Esophagus squamous epithelium (tissue), 5 donors: ENCODE measurements at places on chromosomes 1 and 21.
A peak's percentile ranks its signal among the peaks of the same experiment; 100 is the strongest.

GRCh38 chr1:218266356-218266755 lies 18.7 kb upstream of the RRP15 start:
- DNase-seq, result no peak

GRCh38 chr1:166980818-166981217 lies 5.5 kb upstream of the ILDR2 start:
- no peak for DNase-seq

- no peak for DNase-seq
Observed at GRCh38 chr21:14903172-14903865, 161.5 kb downstream of the NRIP1 start.

- DNase-seq, result no peak
Observed at GRCh38 chr1:22691031-22691753, 19.4 kb upstream of the EPHB2 start.

- DNase-seq, result no peak
Observed at GRCh38 chr1:197619008-197619640, 156.2 kb downstream of the DENND1B start.

DNA sequence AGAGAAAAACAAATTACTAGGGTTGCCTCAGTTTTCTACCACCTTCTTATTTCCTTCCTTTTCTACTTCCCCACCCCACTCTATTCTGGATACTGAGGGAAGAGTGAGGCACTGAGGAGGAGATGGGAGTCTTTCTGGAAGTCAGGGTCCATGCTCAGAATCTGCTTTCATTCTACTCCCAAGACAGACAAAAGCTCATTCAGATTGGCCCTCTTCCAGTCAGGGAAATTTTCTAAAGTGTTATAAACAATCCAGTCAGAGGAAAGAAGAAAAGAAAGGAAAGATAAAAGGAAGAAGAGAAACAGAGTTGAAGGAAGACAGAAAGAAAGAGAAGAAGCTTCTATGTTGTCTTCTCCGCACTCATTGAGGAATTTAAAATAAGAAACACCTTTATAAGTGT lies 228.6 kb downstream of the COP1 start:
- DNase-seq, result no peak

DNA sequence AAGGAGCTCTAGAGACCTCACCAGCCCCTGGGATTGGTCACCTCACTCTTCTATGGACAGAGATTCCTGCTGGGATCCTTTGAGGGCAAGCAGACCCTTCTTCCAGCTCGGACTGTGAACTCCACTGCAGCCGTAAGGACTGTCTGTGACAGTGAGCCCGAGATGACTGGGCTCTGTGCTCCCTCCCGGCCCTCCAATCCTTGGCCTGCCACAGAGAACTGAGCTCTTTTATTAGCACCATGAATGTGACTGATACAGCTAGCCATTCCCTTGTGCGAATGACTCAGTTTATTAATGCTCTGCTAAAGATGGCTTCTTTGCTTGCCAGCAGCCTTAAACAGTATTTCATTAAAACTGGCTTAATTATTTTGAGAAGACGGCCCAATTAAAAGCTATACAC lies 194.6 kb upstream of the LMO4 start:
- DNase-seq, result no peak

- no peak for DNase-seq
Observed at GRCh38 chr1:103917795-103918194, 168.1 kb downstream of the AMY1C start.

DNA sequence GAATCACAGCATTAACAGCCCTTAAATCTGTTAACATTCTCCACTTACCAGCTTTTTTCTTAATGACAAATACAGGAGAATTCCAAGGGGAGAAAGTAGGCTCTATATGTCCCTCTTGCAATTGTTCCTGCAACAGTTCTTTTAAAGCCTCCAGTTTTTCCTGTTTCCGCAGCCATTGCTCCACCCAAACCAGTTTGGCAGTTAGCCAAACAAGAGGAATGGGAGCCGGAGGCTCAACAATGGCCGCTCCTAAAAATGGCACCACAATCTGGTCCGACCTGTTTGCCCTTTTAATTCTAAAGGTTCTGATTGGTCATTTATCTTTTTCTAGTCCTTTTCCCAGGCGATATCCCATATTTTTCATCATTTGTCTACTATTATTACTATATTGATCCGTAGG lies 14.0 kb upstream of the L1TD1 start:
- DNase-seq, result no peak

DNA sequence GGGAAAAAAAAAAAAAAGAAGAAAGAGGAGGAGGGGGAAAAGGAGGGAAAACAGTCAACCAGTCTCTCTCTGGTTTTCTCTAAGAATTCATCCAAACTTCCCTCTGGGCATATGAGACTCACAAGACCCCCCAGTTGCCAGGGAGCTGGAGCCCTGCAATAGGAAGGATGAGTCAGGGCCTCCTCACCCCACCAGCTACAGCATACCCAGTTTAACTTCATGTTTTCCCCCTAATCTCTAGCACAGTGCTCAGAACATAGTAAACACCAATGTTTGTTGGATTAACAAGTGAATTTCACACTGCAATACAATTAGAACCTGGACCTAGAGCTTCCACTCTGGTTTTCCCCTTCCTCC lies 7.8 kb downstream of the F11R start:
- DNase-seq, result no peak

DNA sequence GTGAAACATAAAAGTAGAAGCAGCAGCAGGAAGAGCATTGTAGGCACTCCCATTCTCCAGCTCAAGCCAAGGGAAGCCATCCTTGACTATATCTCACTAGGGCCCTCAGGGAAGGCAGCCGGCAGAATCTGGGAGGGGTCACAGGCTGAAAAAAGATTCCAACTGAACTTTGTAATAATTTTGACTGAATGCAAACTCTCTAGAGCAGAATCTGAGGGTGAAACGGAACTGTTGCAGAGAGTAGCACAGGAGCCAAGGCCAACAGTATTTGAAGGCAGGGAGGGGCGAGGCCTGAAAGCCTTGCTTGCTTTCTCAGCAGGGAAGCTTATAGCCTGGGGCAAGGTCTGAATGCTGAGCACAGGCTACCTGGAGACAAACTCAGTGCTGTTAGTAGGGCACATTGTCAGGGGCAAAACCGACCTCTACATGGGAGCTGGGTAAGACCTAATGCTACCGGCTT lies 180.6 kb downstream of the COL24A1 start:
- no peak for DNase-seq

DNA sequence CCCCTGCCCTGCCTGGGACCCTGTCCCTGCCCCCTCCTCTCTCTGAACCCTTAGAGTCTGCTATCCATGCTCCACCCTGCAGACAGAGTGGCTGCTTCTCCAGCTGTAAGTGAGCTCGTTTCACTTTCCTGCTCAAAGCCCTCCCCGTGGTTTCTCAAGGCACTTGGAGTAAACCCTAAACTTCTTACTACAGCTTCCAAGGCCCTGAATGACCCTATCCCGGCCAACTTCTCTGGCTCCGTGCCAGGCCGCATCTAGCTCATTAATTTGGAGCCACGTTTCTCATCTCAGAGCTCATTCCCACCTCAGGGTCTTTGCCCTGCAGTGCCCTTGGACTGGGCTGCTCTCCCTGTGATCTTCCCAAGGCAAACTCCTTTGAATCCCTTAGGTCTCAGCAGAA lies 235.1 kb upstream of the RUNX1 start:
- DNase-seq, result no peak

- no peak for DNase-seq
Observed at GRCh38 chr1:9984253-9984652, 12.8 kb upstream of the RBP7 start.

GRCh38 chr1:100481303-100481702 lies 56.6 kb upstream of the GPR88 start:
- no peak for DNase-seq

DNA sequence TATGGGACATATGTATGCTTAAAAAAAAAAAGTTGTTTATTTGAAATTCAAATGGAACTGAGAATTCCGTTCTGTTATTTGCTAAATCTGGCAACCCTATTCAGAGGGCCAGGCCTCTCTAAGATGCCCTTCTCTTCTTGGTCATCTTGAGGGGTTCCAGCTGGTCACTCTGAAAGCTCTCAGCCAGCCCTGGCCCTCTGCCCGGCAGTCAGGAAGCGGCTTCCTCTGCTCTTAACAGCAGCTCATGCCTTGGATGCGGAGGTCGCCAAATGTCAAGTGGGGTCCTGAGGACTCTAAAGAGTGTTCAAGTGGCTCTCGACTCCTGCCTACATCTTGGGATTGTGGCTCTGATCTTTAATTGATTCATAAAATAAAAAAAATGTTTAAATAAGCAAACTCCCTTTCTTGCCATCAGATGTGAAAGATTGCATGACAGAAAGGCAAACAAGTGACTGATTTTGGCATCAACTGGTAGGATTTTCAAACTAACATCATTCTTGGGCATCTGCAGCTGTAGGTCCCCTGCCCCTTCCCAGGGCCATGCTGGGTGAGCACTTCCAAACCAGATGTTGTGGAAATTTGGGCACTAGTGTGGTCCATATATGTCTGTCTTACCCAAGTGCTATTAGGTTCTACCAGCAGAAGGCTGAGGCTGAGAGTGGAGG lies 130.8 kb downstream of the PRDM2 start:
- no peak for DNase-seq

DNA sequence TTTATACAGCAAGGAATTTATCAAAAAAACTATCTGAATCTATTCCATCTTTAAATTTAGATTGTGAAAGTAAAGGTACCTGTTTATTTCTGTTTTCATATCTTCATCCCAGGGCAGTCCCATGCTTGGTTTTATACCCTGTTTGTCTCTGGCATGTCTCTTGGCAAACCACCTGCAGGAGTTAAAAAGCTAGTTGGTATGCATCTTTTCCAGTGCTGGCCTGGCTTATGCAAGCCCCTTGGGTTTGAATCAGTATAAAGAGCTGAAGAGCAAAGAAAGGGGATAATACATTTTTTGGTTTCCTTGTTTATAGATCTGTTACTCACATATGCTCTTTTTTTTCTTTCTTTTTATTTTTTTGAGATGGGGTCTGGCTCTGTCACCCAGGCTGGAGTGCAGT lies 37.8 kb downstream of the LRRC8C start:
- no peak for DNase-seq

GRCh38 chr1:243475966-243476365 lies 220.1 kb downstream of the SDCCAG8 start:
- DNase-seq, result no peak

DNA sequence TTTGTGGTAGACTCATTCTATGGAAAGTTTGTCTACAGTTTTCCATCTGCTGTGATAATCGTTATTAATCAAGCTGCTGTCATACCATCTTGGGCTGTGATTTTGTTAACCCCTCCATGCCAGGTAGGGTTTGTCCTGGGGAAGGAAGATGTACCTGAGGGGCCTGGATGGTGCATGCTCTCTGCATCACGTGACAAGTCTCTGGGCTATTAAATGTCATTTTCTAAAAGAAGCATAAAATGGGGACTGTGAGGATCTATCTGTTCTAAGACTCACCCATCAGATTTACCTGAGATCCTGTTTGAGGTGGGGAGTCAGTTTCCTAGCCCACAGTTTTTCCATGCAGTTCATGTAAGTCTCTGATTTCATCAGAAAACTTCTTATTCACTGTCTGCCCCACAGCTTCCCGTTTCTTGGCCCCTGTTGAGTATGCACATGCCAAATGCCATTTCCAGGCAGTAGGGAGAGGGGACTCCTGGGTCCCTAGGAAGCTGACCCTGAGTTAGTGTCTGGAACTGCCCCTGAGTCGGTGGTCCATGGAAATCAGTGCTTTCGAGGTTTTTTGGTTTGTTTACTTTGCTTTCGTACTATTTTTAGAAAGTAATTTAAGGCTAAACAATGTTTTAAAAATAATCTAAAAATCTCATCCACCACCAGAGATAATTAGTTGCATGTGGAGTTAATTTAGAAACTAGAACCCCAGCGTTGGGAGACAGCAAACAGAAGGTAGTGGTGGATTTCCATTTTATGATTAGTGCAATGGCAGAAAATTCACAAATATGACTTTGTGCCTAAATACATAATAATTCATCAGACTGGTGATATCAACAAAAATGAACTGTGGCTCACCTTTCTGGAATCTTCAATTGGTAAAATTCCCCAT lies 46.7 kb downstream of the ZBTB18 start:
- no peak for DNase-seq

- no peak for DNase-seq
Observed at GRCh38 chr1:8025061-8025670, 943 bp downstream of the ERRFI1 start.

GRCh38 chr1:17616731-17617279 lies 77.3 kb downstream of the ARHGEF10L start:
- DNase-seq, result no peak

GRCh38 chr21:46017695-46018094 lies 36.1 kb downstream of the COL6A1 start:
- no peak for DNase-seq

DNA sequence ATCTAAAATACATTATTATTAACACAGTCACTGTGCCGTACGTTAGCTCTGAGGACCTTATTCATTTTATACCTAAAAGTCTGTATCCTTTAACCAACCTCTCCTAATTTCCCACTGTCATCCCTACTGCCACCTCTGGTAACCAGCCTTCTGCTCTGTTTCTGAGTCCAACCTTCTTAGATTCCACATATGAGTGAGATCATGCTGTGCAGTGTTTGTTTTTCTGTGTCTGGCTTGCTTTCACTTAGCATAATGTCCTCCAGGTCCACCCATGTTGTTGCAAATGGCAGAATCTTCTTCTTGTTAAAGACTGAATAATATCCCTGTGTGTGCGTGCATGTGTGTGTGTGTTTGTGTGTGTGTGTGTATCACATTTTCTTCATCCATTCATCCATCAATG lies 64.2 kb downstream of the ETS2 start:
- DNase-seq, result no peak

DNA sequence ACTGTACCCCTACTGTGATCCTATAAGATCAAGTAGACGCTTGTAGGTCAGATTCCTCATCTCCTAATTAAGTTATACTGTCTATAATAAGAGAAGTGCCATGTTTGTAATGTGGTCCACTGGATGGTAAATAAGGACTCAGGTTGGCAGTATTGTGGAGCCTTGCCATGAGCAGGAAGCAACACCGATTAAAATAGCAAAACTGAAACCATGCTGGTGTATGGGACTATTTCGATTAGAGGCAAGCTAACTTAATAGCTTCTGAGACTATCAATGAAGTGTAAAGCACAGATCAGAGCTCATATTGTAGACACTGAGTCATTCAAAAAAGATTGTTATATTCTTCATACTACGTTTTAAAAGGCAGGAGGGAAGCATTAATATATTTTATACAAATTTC lies 348.8 kb downstream of the HHAT start:
- DNase-seq, result no peak

- no peak for DNase-seq
Observed at GRCh38 chr1:92701147-92701546, 83.8 kb downstream of the EVI5 start.

GRCh38 chr1:92736395-92736794 lies 48.5 kb downstream of the EVI5 start:
- DNase-seq, result no peak

DNA sequence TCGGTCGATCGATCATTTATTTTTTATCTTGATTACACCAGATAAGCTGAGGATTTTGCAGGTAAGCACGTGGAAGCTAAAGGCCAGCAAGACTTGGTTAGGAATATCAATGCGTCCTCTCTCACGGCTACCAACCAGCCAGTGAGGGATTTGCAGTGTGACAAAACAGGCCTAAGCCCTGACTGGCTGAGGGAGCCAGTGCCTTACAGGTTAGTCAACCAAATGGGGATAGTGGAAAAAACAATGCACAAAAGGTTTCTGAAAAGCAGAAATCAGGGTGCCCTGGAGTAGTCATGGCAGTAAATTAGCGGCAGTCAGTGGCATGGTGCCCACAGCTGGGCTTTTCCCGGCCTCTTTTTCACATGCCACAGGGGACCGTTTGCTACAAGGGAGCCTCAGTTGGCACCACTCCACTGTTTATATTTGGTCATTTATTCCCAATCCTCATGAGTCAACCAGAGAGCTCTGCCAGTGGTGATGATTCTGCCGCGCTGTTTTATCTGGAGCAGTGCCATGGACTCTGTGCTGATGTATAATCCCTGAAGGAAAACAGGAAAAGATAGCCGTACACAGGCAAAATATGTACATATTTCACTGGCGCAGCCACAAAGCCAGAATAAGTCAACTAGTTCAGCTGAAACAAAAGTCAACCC lies 167.6 kb downstream of the RHOU start:
- peak; percentile 29 for DNase-seq
